ENCODE measurements at places on chromosomes 2 and 18.

GRCh38 chr2:105256431-105257047 lies 15.0 kb downstream of the GPR45 start:
- DNase-seq: no peak

- no peak for DNase-seq
Measured at GRCh38 chr2:46901611-46902010, 14.0 kb downstream of the MCFD2 start.

DNA sequence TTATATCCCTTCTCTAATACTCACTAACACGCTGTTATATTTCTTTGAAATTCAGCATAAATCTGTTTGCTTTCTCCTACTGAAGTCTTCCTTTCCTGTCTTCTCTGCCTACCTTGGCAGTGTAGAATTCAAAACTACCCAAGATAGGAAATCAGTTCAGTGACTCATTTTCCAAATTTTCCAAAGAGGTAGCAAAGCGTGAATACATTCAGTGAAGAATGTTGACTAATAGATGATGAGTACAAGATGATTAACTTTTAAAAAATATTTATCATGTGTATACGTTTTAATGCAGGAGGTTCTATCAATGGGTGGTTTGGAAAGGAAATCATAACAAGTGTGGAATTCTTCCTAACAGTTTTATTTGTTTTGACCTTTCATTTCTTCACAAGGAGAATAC lies 201.9 kb upstream of the SLC8A1 start:
- DNase-seq: no peak

- DNase-seq: no peak
Measured at GRCh38 chr2:101400506-101401325, 13.4 kb upstream of the CREG2 start.
